HEK293T (cell line): ENCODE measurements at places on chromosomes 6 and 20.

DNA sequence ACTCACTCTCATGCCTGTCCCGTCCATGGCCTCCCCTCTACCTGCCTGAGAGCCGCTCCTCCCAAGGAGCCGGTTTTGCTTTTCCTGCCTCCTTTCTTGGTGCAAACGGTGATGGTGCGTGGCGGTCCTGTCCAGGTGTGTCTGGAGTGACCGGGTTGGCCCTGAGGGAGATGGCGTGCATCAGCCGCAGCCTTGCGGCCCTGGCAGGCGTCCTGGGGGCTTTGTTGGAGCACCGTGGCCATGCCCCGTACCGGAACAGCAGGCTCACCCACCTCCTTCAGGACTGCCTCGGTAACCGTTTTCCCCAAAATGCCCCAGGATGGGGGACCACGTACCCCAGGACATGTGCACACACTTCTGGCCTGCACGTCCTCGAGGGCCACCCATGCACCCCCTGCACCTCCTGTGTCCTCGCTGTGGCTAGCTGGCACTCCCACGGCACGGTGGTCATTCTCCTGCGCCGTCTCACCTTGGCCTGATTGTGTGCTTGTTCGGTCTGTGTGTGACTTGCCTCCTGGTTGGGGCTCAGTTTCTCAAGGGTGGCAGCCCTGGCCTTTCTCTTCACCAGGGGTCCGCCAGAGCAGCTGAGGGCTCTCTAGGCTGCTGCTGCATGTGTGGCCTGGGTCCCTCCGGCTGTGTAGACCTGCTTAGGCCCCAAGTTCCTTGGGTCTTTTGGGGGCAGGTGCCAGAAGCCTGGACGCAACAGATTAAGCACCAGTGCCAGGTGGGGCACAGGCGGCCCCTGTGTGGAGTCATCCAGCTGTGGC, 36.4 kb downstream of the FRMD1 start:
- DNase-seq, result no peak

DNA sequence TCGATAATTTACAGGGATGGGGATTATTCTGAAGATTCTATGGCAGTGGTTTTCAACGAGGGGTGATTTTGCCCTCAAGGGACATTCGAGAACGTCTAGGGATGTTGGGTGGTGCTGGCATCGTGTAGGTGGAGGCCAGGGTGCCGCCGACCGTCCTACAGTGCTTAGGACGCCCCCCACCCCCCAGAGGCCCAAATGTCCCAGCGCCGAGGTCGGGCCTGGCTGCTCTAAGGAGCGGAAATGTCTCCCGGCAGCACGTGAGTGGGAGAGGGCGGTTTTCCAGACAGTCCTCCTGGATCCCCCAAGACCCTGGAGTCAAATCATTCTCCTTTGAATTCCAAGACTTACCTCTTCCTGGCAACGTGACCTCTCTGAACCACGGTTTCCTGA, 101.9 kb downstream of the CDH4 start:
- no peak for DNase-seq

GRCh38 chr20:24461848-24462247, 7.6 kb upstream of the SYNDIG1 start:
- no peak for DNase-seq

GRCh38 chr6:135568379-135568778, 70.8 kb upstream of the AHI1 start:
- no peak for DNase-seq

DNA sequence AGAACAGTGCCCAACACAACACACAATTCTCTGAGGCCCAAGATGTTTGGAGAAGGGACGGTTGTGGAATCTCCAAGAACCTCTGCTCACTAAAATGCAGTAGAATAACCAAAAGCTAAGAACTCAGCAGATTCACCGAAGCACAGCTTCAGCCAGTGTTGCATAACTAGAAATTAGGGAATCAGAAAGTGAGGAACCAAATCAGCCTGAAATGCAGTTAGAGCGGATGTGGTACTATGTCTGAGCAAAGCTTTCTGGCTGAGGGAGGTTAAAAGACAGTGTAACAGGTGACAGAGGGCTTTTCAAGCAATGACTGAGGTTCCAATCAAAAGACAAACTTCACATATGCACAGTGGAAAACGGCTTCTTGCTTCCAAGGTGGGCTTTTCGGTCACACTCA, 197.9 kb upstream of the KCNK16 start:
- DNase-seq, result no peak

DNA sequence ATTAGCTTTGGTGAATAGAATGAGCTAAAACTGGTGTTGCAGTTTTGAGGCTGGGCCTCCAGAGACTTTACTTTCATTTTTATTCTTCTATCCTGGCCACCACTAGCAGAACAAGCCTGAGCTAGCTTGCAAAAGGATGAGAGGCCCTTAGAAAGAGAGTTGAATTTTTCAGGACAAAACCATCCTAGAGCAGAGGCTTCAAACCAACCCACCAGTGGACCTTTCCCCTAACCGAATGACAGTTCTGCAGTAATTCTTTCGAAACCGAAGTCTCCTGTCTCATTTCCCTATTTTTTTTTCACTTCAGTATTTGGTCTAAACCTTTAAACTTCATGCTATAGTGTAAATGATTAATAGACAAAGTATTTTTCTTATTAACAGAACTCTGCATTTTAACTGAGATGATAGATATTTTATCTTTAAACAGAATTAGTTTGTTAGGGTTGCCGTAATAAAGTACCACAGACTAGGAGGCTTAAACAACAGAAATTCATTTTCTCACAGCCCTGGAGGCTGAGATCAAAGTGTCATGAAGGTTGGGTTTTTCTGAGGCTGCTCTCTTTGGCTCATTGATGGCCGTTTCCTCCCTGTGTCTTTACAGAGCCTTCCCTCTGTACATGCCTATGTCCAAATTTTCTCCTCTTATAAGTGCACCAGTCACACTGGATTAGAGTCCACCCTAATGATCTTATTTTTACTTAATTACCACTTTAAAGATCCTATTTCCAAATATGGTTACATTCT, 80.6 kb upstream of the PAK5 start:
- no peak for DNase-seq

GRCh38 chr6:80543598-80544222, 437.2 kb downstream of the BCKDHB start:
- DNase-seq, result no peak

GRCh38 chr20:11275740-11276139, 601.9 kb upstream of the JAG1 start:
- no peak for DNase-seq

GRCh38 chr6:77040568-77041195, 422.6 kb downstream of the HTR1B start:
- DNase-seq, result no peak

DNA sequence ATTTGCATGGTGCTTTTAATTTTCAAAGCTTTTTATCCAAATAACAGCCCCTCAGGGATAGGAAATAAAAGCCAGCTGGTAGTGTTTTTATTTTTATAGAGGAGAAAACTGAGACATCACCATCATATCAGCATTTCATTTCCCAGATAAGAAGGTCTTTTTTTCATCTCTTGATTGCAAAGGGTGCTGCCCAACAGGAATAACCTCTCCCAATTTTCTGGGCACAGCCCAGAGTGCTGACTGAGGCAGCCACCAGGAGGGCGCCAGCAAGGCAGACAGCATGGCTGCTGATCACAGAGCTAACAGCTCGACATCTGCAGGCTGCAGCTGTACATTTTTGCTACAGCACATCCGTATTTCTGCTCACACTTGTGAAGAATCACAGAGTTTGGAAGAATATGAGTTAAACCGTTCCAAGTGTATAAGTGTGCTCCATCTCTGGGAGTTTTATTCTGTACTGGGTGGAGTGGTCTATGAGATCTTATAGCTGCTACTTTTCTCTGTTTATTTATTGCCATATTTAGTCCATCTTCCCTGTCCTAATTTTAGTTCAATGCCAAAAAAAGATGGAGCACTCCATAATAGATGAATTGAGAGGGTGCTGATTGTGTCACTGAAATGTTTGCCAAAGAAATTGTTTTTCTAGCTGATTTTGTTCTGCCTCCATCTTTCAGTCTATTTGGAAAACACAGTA, 85.5 kb upstream of the C20orf144 start:
- peak; percentile 27 for DNase-seq

DNA sequence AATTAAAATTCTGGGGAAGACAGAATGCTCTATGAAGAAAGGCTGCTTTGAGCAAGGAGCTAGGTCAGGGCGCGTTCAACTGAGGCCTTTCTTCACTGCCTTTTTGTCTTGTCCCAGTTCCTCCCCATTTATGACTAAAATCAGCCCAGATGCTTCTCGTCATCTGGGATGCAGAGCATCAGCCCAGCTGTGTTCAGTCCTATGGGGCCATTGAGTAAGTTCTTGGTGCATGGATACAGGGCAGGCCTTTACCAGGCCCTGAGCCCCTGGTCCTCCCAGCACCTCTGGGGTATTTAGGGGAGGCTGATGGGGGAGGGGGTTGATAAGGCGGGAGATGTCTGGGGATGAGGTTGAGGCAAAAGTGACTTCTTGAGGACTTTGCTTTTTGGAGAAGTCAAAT, 55.7 kb downstream of the PTPN1 start:
- no peak for DNase-seq

- no peak for DNase-seq
Measured at GRCh38 chr6:36113703-36114102, 16.6 kb upstream of the MAPK13 start.

DNA sequence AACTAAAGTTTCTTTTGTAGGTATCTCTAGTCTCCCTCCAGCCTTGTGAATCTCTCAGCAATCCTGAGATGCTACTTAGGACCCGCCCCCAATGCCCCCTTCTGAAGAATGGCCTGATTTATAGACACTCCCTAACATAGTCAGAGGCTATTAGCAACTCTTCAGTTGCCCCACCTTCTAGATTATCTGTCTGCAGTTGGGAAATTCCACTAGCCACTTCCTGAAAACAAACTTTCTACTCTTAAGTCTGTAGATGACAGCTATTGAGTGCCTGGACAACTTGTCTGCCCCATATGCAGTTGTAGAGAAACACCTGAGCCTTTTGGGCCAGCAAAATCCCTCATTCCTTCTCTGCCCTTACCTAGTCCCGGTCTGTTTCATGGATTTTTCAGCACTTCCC, 188.2 kb upstream of the PREP start:
- DNase-seq, result no peak

DNA sequence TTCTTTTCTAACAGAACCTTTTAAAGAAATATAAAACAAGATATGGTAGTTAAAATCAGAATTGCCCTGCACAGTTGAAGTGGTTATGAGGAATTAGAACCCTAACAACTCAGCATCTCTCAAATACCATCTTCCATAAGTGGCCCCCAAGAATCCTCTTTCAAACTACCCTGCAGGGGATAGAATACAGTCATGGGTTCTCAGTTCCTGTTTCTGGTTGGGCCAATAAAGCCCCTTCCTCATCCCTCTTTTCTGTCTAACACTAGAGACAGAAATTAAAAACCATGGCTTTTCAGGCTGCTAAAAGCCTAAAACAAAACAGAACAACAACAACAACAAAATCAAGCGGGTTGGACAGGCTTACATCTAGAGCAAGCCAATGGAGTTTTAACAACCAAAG, 6.7 kb upstream of the LCA5 start:
- DNase-seq, result no peak

- DNase-seq, result no peak
Measured at GRCh38 chr20:21967481-21967880, 262.0 kb downstream of the PAX1 start.

GRCh38 chr6:22473991-22474682, 95.2 kb upstream of the HDGFL1 start:
- DNase-seq, result no peak

GRCh38 chr6:134374491-134375219, 56.7 kb upstream of the SGK1 start:
- no peak for DNase-seq

- no peak for DNase-seq
Measured at GRCh38 chr20:9053108-9053507, 15.8 kb upstream of the PLCB4 start.

DNA sequence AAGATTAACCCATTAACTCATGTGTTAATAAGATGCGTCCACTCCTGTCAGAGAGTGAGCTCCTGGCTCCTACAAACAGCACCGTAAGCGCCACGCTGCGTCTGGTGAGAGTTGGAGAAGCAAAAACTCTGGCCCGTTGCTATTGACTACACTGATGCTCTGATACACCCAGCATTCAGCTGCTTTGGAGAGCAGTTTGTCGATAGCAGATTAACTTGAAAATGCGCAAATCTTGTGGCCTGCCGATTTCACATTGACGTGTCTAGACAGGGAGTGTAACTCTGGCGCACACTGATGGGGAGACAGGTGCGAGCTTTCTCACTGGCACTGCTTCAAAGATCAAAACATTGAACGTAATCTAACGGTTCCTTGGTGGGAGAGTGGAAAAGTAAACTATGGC, 151.7 kb upstream of the RPS6KA2 start:
- DNase-seq, result no peak

GRCh38 chr20:31573555-31574321, 31.4 kb upstream of the ID1 start:
- no peak for DNase-seq

DNA sequence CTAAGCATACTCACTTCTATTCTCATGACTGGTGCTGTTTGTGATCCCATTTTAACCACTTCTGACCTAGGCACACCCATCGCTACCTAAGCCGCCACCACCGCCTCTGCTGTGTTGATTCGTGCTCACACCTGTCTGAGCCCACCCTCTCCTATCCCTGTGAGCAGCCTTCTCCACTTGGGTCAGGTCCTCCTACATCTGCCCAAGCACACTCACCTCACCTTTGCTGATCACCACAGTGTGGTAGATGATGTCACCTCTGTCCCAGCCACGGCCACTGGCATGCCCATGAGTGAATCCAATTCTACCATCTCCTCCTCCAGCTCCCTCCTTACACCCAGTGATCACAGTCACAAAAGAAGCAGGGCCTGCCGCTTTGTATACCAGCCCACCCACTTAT, 20.8 kb downstream of the MUC22 start:
- no peak for DNase-seq

DNA sequence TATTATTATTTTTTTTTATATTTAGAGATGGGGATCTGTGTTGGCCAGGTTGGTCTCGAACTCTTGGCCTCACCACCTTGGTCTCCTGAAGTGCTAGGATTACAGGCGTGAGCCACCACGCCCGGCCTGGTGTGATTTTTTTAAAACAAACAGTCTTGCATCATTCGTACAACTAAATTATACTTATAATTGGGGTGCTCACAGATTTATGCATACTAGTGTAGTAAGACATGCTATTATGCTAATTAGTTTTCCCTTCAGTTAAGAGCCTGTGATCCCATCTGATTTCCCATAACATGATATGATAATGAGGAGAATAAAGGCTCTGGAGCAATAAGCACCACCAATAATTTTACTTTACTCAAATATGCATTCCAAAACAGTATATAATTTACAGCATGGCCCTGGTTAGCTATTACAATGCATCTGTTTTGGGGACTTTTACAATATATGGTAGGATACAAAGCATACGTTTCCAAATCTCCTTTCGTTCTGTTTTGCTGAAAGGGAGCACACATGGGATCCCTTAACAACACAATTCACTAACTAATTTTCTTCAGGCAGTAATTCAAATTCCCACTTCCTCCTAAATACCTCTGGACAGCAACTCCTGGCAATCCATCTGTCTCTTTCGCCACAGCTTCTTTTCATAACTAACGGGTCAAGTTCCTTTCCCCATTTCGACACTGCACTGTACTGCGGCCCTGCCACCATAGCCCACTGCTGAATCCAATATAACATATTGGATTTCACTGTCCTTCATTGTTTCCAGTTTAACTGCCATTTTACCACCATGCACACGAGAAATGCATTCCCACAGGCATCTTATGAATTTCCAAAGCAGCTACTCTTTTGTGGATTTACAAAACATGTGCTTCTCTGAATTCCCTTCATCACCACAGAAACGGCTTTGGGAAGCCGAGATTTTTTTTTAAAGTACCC, 1.7 kb downstream of the NUDT3 start:
- peak; percentile 32 for DNase-seq

GRCh38 chr20:39518654-39519053, 556.5 kb downstream of the DHX35 start:
- no peak for DNase-seq

GRCh38 chr6:37308069-37308815, 45.5 kb upstream of the RNF8 start:
- DNase-seq, result peak; percentile 15
